Lung (tissue), 17 donors: ENCODE measurements at places on chromosomes 3 and 15.
A peak's percentile ranks its signal among the peaks of the same experiment; 100 is the strongest.

DNA sequence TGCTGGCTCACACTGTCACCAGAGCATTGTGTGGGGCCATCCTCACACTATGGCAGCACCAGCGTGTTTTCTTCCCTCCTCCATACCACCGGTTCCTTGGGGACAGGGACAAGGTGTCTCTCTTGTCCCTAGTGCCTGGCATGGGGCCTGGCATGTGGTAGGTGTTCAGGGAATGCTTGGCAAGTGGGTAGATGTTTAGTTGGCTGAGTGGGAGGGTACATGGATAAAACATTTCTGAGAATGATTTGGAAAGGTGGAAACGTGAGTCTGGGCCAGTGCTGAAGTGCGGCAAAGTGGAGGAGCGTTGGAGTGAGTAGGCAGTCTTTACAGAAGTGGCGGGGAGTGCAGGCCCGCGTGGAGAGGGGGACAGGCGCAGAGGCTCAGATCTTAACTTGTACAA is 15.0 kb downstream of the SNAPC5 start:
- no peak for DNase-seq

DNA sequence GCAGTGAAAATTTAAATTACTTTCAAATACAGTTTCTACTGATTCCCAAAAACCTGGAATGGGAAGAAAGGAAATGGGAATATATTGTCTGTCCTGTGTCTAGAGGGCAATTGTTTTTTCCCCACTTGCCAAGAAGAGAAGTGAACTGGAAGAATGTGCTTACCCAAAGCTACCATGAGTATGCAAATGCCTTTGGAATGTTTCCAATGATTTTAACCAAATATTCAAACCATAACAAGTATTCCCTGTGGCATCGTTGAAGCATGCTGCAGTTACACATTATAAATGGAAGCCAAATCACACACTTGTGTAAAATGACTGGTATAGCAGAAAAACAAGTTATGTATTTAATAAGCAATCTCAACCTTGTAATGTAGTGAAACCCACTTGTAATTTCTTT is 368.2 kb downstream of the GBE1 start:
- DNase-seq: no peak

DNA sequence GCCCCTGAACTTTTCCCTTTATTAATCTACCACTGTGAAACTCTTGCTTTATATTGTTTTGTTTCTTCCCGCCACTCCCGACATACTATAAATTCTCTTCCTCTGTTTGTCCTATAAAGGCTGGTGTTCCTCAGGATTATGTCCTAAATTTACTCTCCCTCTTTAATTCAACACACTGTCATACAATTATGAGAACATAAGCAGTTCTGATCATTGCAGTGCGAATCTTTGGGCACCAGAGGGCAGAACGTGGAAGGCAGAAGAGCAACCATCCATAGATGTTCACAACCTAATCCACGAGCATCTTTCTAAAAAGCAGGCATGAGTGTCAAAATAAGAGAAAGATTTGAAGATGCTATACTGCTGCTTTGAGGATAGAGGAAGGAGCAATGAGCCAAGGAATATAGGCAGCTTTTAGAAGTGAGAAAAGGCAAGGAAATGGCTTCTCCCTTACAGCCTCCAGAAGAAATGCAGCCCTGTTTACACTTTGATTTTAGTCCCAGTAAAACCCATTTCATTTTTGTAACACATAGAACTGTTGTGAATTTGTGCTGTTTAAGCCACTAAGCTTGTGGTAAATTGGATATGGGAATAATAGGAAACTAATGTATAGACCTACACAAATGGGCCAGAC is 179.4 kb downstream of the GBE1 start:
- peak; percentile 42 for DNase-seq

GRCh38 chr3:22671848-22672247 is 531.3 kb upstream of the UBE2E2 start:
- DNase-seq: no peak

GRCh38 chr3:153768561-153769469 is 352.4 kb upstream of the ARHGEF26 start:
- DNase-seq: peak; percentile 75

DNA sequence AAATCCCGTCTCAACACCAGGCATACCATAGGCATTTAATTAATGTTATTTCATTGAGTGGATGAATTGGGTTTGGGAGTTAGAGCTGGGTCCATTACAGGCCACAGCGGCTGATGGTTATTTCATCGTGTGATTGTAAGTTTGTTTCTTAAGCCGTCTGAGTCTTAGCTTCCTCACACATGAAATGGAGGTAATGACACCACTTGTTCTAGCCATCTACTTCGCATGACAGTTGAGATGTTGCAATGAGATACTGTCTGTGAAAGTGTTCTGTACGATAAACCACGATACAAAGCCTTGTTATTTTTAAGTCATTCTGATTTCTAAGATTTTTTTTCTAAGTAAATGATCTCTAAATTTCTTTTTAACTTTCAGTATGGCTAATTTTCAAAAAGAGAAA is 8.6 kb upstream of the TP63 start:
- no peak for DNase-seq

- no peak for DNase-seq
These were observed 30.7 kb upstream of the HES1 start for GRCh38 chr3:194105292-194105691.

DNA sequence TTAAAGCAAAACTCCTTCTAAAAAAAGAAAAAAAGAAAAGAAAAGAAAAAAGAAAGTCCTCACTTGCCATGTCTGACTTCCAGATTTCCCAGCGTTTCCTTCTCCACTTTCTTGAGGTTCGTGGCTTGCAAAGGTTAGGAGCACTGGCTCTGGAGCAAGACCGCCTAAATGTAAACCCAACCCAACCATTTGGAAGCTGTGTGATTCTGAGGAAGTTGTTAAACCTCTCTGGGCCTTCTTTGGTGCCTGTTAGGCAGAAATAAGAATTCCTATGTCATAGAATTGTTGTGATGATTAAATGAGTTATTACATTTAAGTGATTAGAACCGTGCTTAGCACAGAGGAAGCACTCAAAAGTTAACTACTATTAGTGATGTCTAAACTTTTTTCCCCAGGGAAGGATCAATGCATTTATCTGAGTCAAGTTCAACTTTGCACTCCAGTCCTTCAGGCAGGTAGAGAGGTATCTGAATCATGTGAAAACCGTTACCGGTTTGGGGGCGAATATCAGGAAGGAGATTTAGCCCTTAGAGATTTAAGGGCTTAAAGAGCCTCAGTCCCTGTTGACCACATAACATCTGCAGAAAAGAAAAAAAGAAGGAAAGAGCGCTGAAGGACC is 78.3 kb upstream of the HES1 start:
- DNase-seq: no peak

- DNase-seq: peak; percentile 24
These were observed 327.8 kb upstream of the C2CD4B start for GRCh38 chr15:62492900-62493299.

DNA sequence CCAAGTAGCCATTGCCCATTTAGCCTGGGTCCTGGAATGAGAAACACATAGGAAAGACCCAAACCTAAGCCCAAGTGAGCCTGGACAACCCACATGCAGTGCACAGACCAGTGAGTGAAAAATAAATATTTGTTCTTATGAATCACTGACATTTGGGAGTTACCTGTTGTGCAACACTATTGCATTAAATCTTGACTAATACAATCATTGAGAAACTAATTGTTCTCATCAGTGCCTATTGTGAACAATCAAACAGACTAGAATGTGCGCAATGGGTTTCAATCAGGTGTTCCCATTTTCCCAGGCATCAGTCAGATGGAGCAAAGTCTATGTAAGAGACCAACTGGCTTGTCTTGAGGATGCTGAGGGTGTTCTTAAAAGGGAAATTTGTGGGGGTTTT is 54.7 kb upstream of the CNOT10 start:
- DNase-seq: no peak

DNA sequence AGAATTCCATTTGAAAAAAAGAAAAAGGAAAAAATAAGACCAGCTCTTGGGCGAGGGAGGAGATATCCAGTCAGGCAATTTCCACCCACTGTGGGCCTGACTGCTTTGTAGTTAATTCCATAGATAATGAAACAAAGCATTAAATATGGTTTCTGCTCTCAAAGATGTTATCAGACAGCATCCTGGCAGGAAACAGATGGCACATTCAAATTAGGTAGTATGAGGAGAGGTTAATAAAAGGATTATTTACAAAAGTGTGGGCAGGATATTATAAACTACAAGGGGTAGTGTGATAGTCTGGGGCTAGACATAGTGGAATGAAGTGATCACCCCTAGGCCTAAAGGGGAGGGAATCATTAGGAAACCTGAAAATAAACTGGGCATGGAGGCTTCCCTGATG is 193.2 kb downstream of the CLSTN2 start:
- DNase-seq: no peak
